ENCODE measurements at places on chromosomes 11 and 22.
A peak's percentile ranks its signal among the peaks of the same experiment; 100 is the strongest.

- no peak for DNase-seq
Observed at GRCh38 chr22:39613549-39613921, 43.0 kb downstream of the CACNA1I start.

- peak; percentile 80 for DNase-seq
Observed at GRCh38 chr22:24588381-24588756, 4.5 kb downstream of the LRRC75B start.

- DNase-seq, result no peak
Observed at GRCh38 chr22:45742866-45743450, 71.3 kb downstream of the ATXN10 start.

DNA sequence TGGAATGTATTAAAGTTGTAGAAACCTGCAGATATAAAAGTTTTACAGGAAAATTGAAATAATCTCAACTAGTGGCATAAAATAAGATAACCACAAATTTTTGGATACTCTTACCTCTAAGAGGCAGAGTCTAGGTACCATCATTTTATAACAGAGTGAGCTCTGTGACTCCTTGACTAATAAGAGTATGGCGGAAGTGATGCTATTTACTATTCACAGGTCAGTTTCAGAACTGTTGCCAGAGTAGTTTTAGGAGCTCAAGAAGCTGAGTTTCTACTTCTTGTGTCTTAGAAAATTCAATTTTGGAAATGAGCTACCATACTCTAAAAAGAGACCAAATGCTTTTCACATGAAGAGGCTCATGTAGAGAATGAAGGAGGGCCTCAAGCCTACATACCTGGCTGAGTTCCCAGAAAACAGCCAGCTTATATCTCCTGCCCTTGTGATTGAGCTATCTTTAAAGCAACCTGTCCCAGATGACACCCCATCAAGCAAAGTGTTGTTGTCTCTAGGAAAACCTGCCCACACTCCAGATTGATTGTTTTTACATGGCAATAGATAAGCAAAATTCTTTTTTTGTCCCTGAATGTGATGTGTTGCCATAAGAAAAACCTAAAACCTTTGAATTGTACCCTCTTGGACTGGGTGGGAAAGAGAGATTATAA lies 712.8 kb upstream of the CNTN5 start:
- no peak for DNase-seq

DNA sequence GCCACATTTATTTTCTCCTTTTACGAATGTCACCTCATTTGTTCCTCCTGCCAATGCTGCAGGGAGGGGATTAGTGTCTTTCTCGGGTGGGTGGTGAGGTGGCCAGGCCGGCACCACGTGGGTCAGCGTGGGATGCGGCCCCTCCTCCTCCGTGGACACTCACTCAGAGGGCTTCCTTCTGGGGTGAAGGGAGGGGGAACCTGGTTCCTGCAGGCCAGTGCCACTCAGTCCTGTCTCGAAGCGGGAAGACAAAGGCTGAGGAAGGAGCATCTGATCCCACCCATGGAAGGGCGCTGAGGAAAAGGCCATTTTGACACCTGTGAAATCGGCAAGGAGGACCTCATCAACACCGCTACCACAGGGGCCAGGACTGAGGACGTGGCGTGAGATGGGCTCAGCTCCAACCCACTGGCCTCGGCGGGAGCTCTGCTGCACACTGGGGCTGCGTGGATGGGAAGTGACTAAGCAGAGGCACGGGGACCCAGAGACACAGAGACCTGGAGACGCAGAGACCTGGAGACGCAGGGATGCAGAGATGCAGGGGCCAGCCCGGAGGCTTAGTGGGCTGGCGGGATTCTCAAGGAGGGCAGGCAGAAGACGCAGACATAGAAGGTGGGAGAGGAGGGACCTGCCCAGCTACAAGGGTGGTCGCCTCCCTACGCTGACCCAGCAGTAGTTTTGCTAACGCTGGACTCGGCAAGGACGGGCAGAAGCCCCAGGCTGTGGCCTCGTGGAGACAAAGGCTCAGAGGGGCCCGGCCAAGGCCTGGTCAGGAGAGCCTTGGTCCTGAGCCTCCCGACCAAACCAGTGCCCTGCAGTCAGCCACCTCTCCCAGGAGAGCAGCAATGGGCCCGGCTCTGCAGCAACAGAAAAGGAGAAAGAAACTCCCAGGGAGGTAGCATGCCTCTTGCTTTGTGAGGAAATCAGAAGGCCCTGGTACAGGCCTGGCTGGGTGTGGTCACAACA lies 1071.2 kb downstream of the BRD1 start:
- DNase-seq, result no peak

DNA sequence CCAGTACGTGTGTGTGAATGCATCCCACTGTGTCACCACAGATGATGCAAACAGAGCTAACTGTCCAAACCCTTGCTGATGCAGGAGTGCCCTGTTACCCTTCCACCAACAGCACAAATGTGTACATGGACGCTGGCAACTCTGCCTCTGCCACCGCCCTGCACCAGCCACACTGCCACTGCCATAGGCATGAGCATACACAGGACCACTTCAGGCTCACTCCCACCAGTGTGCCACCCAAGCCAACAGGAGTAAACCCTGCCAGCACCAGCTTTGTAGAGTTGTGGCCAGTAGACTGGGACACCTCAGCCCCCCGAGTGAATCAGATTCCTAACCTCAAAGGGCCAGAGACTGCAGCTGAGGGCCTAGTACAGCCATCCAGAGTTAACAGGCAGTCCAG lies 34.0 kb downstream of the NOX4 start:
- no peak for DNase-seq

DNA sequence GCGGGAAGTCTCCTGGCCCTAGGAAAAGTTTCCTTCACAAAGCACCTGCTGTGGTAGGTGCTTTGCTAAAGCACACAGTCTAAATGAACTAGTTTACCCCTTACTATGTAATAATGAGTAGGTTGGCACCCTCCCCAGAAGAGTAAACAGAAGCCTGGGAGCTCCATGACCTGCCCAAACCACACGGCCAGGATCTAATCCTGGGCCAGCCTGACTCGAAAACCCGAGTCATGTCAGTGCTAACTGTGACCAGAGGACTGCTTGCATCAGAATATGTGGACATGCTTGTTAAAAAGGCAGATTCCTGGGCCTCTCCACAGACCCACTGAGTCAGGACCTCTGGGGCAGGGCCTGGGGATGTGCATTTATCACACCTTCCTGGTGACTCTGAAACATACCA lies 67.7 kb downstream of the PANX1 start:
- no peak for DNase-seq

GRCh38 chr11:11025087-11025486 lies 167.2 kb upstream of the ZBED5 start:
- DNase-seq, result no peak

- no peak for DNase-seq
Observed at GRCh38 chr22:35587447-35587870, 29.7 kb downstream of the MB start.

GRCh38 chr22:19845054-19845722 lies 9.5 kb downstream of the GNB1L start:
- no peak for DNase-seq

GRCh38 chr11:126578426-126578825 lies 222.9 kb downstream of the ST3GAL4 start:
- no peak for DNase-seq

- no peak for DNase-seq
Observed at GRCh38 chr22:37471727-37472417, 14.3 kb downstream of the MFNG start.

DNA sequence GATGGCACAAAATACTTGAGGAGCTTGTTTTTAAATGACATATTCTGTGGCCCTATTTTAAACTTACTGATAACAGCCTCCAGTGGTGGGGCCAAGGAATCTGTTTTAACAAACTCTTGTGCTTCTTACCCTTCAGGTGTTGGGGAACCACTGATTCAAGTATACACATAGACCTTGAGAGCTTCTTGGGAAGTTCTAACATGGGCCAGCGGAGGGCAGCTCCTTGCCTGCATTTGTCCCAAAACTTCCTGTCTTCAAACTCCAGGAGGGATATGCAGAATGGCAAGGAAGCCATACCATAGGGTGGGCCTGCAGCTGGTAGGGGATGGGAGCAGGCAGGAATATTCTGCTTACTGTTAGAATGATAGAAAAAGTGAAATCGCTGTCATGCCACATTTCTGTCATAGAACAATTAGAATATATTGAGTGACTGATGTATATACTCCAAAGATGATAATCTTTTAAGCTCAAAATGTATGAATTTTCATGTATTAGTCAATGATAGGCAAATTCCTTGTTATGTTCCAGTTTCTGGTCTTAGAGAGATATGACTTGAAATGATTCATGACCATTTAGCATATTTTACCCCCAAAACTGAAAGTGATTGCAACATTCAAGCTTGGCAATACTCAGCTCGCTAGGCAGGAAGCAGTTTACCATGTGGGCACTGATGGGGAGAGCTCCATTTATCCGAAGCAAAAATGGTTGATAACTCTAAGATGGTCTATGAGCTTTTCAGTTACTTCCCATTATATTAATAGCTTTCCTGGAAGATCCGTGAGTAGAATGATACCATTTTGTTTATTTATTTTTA lies 9.2 kb downstream of the EXT2 start:
- no peak for DNase-seq

GRCh38 chr11:57763568-57763967 lies 2.0 kb downstream of the CTNND1 start:
- DNase-seq, result peak; percentile 9

GRCh38 chr11:6544921-6545850 lies 48.1 kb downstream of the DNHD1 start:
- DNase-seq, result no peak

GRCh38 chr22:39992088-39992826 lies 2.5 kb upstream of the FAM83F start:
- DNase-seq, result no peak

DNA sequence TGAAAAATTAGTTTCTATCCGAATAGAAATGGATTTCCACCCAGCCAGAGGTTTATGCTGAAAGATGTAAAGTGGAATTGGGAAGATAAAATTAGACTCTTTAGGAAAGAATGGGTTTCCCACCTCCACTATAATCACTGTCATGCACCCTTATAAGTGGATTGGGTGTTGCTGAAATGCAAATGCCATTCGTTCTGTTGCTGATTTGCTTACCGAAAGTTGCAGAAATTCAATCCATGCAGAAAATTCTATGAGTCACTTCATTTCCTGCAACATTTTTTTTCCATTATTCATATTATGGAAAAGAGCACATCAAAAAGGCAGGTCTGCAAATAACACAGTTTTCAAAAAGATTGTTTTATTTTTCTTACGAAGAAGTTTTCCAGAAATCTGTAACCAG lies 65.6 kb downstream of the LDLRAD3 start:
- no peak for DNase-seq

DNA sequence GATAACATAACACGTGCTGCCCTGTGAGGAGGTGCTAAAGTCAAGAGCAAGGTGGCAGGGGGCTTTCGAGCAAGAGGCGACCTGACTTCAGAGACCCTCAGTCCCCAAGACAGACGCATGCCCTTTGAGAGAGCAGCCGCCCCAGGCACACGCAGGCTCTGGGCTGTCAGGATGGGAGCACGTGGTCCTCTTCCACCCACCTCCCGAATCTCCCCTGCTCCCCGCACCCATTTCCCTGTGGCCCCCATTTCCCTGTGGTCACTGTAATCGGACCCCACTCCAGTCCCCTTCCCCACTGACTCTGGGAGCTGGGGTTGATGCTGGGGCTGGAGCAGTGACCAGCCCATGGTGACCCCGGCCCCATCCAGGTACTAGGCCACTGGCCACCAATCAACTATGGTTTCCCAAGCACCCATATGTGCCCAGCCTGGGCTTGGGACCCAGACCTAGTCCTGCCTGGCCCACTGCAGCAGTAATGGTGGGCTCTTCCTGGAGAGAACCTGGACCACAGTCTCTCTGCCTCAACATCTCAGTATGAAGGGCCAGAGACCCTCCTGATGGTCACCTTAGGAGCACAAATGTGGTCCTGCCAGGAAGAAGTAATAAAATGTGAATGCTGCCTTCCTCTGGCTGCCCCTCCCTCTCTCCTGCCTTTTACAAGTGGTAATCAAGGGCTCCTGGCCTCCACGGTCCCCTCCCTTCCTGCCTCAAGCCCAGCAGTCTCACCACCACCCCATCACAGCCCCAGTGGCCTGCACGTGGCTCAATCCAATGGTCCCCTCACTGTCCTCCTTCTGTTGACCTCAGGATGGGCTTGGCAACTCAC lies 39.0 kb downstream of the IGLL5 start:
- DNase-seq, result no peak

GRCh38 chr22:48880749-48881148 lies 946.9 kb downstream of the BRD1 start:
- no peak for DNase-seq

- DNase-seq, result peak; percentile 85
Observed at GRCh38 chr11:44927174-44927661, 23.5 kb downstream of the TP53I11 start.

DNA sequence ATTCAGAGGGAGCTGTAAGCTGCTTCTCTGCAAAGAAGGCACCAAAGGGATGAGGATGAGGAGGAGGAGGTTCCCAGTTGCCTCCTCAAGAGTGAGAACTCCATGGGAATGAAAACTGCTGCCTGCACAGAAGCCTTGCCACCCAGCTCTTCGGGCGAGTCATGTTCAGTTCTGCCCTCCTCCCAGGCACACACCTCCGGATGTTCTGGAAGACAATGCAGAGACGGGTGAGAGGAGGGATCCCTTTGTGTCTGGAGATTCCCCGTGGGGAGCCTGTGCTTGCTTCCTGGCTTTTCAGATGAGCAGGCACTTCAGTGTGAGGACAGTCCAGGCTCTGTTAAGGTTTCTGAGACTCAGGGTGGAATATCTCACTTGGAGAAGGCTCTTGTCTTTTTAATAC lies 295.6 kb downstream of the DDX10 start:
- DNase-seq, result no peak

DNA sequence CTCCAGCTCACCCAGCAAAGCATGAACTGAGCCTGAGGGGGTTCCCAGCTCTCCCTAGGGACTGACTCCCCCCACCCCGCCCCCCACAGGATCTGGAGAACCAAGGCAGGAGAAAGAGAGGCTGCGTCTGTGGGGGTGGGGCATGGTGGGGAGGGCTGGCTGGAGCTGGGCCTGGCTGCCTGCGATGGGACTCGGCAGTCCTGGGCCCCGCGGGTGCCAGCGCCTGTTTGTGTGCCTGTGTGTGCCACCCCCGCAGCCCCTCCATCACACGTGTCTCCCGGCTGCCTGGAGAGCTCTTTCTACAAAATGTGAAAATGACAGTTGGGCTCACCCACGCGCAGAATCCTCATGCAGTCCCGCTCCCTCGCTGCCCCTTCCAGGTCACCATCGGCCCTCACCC lies 46.8 kb downstream of the CACNA1I start:
- peak; percentile 26 for DNase-seq

DNA sequence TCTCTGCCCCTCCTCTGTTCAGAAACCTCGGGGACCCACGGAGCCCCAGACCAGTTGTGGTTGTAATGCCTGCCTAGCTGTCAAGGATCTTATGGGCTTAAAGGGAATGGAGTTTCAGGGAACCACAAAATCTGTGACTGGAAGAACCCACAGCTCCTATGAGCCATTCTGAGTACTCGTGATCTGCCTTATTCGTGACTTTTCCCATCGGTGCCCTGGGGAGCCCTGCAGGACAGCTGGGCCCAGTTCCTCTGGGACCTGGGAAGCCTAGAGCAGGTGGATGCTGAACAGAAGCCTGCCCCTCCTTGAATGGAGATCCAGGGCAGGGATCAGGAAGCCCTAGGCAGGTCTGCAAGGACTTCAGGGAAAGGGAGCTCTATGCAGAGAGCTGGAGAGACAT lies 42.1 kb upstream of the TTC12 start:
- no peak for DNase-seq
